NCI-H1048 (cell line): ENCODE measurements at places on chromosomes 4 and X.

DNA sequence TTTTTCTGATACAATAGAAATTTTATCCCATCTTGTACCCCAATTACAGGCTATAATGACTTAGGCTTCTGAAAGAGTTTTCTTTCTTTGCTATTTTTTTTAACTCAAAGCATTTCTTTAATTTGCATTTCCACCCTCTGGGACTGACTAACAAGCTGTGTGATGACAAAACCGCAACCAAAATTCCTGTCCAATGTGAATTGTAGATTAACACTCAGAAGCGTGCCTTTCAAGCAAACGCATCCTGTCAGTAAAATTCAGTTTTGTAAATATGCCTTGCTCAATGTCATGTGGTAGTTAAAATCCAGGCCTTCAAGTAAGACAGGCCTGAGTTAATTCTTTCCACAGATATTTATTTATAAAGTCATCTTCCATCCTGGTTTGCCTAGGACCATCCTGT, 50.3 kb downstream of the STK32B start:
- DNase-seq = no peak

- DNase-seq = no peak
These were observed 41.5 kb downstream of the DCTD start for GRCh38 chr4:182875453-182876405.

DNA sequence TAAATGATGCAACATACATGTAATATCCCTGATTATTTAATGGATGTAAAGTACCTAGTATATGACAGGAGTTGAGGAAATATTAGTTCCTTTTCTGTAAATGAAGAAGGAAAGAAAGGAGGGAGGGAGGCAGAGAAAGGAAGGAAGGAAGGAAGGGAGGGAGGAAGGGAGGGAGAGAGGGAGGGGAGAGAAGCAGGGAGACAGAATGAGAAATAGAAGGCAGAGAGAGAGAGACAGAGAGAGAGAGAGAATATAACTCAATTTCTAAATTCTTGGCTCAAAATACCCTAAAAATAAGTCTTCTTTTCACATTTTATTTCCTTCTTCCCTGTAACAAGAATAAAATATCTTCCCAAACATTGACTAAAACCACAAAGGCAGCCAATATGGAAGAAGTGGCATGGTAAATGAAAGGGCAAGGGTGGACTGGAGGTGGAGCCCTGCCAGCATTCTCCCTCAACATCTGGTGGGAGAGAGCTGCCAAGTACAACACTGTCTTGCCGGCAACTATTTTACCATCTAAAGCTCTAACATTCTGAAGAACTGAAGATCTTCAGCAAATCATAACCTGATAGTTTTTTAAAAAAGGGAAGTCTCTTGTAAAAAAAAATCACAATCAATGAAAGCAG, 245.1 kb downstream of the PPP3CA start:
- DNase-seq = no peak

DNA sequence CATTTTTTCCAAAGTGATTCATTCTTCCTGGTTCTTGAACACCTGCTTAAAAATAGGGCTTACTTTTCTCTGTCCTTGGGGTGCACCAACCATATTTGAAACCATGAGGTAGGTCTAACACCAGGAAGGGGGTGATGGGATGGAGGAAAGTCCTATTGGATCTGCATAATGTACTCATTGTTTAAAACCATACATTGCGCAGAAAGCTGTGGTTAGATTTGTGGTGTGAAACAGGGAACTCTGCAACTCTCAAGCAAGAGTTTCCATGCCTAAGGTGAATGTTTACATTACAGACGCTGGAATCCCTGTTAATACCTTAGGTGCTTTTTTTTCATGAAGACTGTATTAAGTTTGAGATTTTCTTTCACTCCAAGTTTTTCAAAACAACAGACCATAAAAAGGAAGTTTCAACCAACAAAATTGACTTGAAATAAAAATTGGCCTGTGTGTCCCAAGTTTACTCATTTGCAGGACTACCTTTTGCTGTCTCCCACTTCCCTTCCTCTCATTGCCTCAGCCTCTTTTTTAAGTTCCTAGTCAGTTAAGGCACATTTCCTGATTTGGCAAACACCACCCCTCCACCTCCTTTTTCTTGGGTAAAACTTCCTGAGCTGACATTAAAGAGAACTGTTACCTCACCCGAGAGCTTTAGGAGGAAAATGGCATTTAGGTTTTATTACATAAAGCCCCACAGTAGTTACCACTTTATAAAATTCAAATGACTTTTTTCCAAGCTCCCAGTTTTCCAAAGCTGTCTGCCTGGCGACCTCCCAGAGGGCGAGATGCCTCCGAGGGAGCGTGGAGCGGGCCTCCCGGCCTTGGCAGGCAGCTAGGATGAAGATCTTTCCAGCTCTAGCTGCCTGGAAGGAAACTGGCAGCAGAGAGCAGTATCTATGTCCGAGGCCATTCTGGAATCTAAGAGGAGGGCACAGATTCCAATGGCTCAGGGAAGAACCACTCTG, 47.9 kb upstream of the RBPJ start:
- DNase-seq = no peak

DNA sequence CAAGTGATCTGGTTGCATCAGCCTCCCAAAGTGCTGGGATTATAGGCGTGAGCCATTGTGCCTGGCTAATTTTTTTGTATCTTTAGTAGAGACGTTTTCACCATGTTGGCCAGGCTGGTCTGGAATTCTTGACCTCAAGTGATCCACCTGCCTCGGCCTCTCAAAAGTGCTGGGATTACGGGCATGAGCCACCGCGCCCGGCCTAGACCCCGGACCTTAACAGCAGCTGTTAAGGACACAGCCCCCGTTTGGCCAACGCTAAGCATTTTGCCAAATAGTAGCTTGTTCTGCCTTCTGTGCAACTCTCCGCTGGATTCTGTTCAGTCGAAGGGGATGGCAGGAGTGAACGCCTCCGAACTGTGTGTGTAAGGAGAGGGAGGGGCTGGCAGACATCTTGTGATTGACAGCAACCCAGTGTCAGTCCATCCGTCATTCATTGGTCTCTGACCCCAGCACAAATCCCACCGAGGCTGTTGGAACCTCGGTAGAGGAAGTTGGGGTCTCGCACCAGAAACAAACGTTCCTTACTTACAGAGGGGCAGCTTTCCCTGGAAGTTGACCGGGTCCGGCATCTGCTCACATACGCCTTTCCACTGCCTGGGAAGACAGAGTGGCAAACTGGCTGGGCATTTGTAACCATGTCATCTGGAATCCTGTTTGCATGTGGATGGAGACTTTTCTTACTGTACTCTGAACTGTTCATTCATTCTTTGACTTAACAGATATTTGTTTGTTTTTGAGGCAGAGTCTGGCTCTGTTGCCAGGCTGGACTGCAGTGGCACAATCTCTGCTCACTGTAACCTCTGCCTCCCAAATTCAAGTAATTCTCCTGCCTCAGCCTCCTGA, 69.4 kb downstream of the TRAPPC11 start:
- no peak for DNase-seq

- no peak for DNase-seq
These were observed 89.5 kb downstream of the CBR4 start for GRCh38 chr4:168920441-168921065.

GRCh38 chr4:184386271-184386781, 88.0 kb downstream of the IRF2 start:
- no peak for DNase-seq

DNA sequence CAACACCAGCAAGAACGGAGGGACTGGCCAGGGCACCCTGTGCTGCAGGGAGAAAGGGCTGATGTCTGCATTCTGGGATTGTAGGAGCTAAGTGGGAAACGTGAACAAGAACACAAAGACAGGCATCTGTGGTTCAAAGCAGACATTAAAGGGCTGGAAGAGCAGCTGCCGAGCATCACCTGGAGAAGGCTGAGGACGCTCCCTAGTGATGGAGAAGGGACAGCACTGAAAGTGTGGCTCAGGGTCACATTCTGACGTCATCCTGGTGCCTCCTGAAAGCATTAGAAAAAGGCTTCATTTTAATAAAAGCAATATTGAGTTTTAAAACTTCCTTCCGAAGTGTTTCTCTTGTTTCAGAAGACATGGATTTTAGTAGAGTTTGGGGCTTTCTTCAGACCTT, 62.3 kb downstream of the CLDN22 start:
- DNase-seq = no peak

GRCh38 chr4:131584587-131584986, 1564.5 kb upstream of the PCDH10 start:
- no peak for DNase-seq

- no peak for DNase-seq
These were observed 95.1 kb downstream of the IL15 start for GRCh38 chr4:141731481-141731880.

GRCh38 chr4:12545812-12546211, 938.3 kb downstream of the RAB28 start:
- DNase-seq = no peak

DNA sequence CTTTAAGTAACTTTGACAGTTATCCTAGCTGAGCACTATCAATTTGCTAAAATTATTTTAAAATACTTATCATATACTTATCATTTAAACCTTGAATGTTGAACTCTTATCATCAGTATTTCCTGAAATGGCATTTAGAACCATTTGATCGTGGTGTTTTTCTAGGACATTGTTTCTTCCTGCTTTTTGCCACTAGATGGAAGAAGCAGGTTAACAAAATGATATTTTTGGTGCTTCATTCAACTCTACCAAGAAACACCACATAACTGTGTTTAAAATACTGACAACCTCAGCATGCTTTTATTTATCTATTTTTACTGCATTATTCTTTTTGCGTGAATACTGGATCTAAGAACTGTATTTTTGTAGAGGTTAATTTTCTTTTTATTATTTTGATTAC, 44.6 kb downstream of the C4orf33 start:
- DNase-seq = no peak

GRCh38 chr4:162959046-162959445, 207.6 kb downstream of the NAF1 start:
- no peak for DNase-seq

DNA sequence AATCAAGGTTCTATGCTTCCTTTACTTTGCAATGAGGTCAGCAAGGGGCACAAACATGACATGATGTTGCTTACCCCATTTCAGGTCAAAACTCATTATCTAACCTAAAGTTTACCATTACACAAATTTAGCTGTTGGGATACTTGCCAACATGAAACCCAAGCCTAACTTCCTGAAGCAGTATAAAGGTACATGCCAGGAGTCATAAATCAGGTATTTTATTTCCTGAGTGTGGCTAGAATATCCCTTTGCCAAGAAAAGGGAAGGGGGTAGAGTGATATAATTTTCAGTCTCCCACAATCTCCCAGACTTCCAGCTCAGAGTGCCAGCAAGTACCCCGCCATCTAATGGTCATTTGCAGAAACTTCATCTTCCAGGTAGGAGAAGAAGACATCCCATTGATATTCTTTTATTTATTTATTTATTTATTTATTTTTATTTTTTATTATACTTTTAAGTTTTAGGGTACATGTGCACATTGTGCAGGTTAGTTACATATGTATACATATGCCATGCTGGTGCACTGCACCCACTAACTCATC, 136.6 kb downstream of the NEXMIF start:
- no peak for DNase-seq

- DNase-seq = no peak
These were observed 155.6 kb downstream of the BMPR1B start for GRCh38 chr4:94913316-94913715.

- no peak for DNase-seq
These were observed 168.2 kb downstream of the DCTD start for GRCh38 chr4:182748949-182749348.

GRCh38 chrX:2549876-2550275, 49.1 kb upstream of the DHRSX start:
- peak; percentile 50 for DNase-seq

DNA sequence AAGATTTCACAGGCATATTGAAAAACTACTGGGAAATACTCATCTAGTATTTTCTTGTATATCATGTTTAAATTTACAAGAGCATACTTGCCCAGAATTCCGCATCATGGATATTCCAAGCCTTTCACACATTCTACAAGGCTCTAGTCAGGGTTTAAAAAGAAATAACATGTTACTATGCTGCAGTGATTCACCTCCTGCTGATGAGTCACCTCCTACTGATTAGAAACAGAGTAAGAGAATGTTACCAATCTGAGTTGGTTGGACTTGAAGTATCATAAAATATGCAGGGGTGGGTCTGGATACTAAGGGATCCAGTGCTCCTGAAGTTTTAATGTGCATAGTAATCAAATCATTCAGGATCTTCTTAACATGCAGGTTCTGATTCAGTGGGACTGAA, 192.0 kb upstream of the ANK2 start:
- DNase-seq = no peak

GRCh38 chr4:110924761-110925160, 301.9 kb upstream of the PITX2 start:
- DNase-seq = no peak

GRCh38 chr4:105460306-105460705, 13.6 kb downstream of the PPA2 start:
- no peak for DNase-seq

DNA sequence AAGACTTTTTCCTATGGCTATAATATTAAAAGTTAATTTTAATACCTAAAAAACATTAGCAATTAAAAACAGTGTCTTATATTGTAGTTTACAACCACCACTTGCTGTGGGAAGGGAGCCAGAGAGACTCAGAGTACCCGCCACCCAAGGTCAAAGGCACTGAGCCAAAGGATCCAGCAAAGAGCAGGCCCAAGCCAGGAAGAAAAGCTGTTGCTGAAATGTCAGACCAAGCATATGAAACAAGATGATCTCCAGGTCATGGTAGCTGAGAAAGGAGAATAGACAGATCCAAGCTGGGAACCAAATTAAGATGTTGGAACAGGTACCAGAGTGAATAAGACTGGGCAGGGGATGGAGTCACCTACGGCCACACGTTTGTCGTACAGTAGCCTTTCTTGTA, 18.8 kb upstream of the ATOH1 start:
- DNase-seq = no peak

DNA sequence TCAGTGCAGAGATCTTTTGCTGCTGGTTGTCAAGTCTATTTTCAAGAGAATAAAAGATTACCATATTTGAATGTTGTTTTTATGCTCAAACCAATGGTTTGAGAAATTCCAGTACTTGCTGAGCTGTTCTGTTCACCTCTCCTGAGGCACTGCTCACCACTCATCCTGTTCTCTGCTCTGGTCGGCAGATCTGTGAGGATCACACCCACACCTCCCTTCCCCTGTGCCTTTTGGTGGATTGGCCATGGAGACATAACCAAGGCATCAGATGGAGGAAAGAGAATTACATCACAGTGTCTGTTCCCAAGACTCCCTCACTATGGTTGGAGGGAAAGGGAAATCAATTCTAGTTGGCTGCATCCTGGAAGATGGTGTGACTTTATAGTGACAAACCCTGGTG, 391.6 kb downstream of the ARHGAP24 start:
- no peak for DNase-seq

GRCh38 chrX:118049713-118050112, 66.9 kb downstream of the KLHL13 start:
- DNase-seq = no peak

DNA sequence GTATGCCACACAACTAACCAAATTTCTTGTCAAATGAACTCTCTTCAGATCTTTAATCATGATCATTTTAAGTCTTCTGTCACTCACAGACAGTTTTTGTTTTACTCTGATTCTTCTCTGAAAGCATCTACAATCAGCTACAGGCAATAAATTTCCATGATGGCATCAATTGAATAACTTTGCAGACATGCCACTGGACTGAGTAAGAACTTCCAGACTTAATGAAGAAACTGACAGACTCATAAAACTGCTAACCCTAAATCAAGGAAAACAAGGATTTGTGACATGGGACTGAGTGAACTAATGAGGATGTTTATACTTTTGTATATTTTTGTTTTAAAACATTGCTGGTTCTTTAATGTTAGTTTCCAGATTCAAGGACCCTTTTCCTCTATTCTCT, 5.5 kb upstream of the PPP1R2C start:
- no peak for DNase-seq
